ENCODE measurements at places on chromosomes 2 and 18. TPM values are rescaled to one million over a fixed set of nuclear protein-coding genes. Genes with fewer than 3 reads are reported as not detected.

DNA sequence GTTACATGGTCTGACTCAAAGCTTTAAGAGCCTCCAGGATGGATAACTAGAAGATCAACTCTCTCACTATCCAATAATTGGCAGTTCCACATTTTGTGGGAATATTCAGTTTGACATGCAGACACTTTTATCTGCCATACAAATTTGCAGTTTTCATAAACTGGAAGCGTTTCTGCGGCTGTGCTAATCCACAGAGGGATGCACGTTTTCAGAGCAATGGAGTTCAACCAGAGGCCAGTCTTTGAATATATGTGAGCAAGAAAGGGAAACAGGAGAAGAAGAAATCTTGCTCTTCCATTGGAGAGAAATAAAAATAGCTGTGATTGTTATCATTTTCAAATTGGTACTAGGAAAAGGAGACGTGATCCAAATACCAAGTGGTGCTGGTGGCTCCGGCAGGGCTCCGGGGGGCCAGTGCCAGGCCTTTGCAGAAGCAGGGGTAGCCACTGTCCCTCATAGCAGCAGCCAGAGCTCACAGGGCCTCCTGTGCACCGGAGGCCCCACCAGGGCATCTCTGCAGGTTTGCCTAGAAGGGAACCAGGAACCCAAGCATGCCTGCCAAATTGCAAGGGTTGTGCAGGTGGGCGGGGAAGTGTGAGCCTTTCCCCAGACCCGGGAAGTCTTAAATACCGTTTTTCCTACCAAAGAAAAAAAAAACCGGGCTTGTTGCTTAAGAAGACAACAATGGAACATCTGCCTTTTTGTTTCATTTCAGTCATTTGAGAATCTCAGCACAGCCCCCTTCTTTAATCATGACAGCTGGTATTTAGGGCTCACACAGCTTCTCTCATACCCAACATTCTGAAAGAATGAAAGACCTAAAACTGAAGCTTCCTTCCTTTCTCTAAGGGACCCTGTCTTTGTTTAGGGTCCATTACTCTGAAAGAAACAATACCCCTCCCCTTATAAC lies 791.1 kb upstream of the SOX11 start:
- H3K27me3 ChIP-seq = no peaks in the 10 kb centered on the region
- H3K4me1 ChIP-seq = no peaks in the 10 kb centered on the region
- no peaks in the 10 kb centered on the region for H3K36me3 ChIP-seq
- no peak for DNase-seq

- H3K36me3 ChIP-seq = no peaks in the 10 kb centered on the region
- no peaks in the 10 kb centered on the region for H3K4me1 ChIP-seq
- no peak for DNase-seq
- no peaks in the 10 kb centered on the region for H3K27me3 ChIP-seq
- no peak overlapping the region for H3K4me3 ChIP-seq
Observed at GRCh38 chr2:238739668-238740067, 108.2 kb upstream of the TWIST2 start.

GRCh38 chr18:58661423-58661822 lies 9.8 kb upstream of the MALT1 start:
- H3K27ac ChIP-seq = no peak overlapping the region
- no peak for DNase-seq
- no peaks in the 10 kb centered on the region for H3K36me3 ChIP-seq

GRCh38 chr2:163592954-163593622 lies 142.7 kb downstream of the FIGN start:
- no peak overlapping the region for H3K27ac ChIP-seq
- no peak overlapping the region for H3K4me3 ChIP-seq
- H3K36me3 ChIP-seq = no peaks in the 10 kb centered on the region
- DNase-seq = no peak

- no peak overlapping the region for H3K4me3 ChIP-seq
- H3K27ac ChIP-seq = no peak overlapping the region
- DNase-seq = no peak
- no peaks in the 10 kb centered on the region for H3K27me3 ChIP-seq
Observed at GRCh38 chr18:46678785-46679399, 21.9 kb upstream of the LOXHD1 start.

- H3K4me3 ChIP-seq = no peak overlapping the region
- no peak for DNase-seq
- no peaks in the 10 kb centered on the region for H3K4me1 ChIP-seq
- no peak overlapping the region for H3K27ac ChIP-seq
Observed at GRCh38 chr2:240635998-240636547, 10.8 kb downstream of the GPR35 start.

- no peak overlapping the region for H3K27ac ChIP-seq
- H3K4me3 ChIP-seq = no peak overlapping the region
- no peak for DNase-seq
- H3K36me3 ChIP-seq = no peaks in the 10 kb centered on the region
- H3K4me1 ChIP-seq = no peaks in the 10 kb centered on the region
- no peaks in the 10 kb centered on the region for H3K27me3 ChIP-seq
Observed at GRCh38 chr2:217261452-217261851, 401.6 kb upstream of the TNP1 start.

DNA sequence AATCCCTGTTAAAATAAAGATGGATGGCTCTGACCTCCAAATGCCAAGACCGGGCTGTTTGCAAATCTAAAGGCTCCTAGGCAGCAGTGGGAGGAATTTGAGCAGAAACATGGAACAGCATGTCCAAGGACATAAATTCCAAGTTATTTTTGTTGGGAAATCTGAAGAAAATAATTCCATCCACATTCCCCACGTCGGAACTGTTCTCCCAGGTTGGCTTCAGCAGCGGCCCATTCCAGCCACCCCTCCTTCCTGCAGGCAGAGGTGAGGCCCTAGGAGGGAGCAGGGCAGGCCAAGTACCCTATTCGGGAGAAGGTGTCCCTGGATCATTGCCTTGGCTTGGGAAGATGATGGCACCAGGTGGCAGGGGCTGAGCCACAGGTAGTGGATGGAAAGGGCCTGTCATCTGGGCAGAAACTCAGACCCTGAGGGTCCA lies 117.1 kb downstream of the CAPN13 start:
- no peak overlapping the region for H3K4me3 ChIP-seq

- H3K36me3 ChIP-seq = no peaks in the 10 kb centered on the region
- H3K4me1 ChIP-seq = no peaks in the 10 kb centered on the region
- H3K27me3 ChIP-seq = no peaks in the 10 kb centered on the region
- H3K27ac ChIP-seq = no peak overlapping the region
Observed at GRCh38 chr2:16022548-16023240, 82.3 kb downstream of the MYCN start.

DNA sequence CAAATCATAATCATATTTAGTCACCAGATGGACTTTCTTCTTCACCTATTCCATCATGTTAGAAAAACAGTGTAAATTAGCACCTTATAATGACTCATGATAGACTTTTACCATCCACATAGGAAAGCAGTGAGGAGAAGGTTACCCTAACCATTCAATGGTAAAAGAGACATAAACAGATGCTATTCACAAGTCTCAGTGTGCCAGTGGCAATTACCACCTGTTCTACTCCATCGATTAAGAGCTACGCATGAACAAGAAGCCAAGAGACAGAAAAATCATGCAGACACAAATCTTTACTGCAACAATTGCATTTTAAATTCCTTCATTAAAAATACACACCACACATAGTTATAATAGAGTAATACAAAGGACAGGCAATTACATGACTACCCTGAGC lies 106.7 kb upstream of the CHAC2 start:
- no peak overlapping the region for H3K4me3 ChIP-seq
- no peak overlapping the region for H3K27ac ChIP-seq
- no peaks in the 10 kb centered on the region for H3K36me3 ChIP-seq
- no peaks in the 10 kb centered on the region for H3K4me1 ChIP-seq
- H3K27me3 ChIP-seq = no peaks in the 10 kb centered on the region

DNA sequence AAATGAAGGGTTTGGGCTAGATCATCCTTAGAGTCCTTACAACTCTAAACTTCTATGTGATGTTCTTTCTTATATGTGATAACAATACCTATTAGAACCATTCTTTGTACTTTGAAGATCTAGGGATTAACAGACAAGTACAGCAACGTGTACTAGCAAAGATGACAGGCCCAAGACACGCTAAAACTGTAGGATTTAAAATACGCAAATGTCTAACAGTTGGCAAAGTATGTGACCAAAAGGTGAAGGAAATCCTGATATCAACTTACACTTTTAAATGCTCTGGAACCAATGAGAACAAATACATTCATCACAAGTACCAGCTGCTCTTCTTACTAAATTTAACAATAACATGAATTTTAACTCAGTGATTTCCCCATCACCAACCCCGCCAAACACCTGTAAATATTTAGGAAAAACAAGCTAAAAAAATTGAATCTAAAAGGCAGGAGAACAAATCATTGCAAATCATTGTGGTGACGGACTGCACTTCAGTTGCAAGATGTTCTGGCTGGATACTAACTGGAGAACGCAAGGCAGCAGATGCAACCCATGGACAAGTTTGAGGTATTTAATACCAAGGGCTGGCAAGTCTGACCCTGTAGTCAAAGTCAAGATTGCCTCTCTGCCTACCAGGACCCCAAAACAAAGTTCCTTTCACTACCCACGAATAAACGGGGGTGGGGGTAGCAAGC lies 1.4 kb downstream of the ANKRD44 start:
- peak overlapping the region; percentile 91 for H3K4me3 ChIP-seq
- DNase-seq = no peak
- peak overlapping the region; percentile 97 for H3K27ac ChIP-seq
- H3K4me1 ChIP-seq = peaks cover 45% of the 10 kb centered on the region
- no peaks in the 10 kb centered on the region for H3K27me3 ChIP-seq
- no peaks in the 10 kb centered on the region for H3K36me3 ChIP-seq

DNA sequence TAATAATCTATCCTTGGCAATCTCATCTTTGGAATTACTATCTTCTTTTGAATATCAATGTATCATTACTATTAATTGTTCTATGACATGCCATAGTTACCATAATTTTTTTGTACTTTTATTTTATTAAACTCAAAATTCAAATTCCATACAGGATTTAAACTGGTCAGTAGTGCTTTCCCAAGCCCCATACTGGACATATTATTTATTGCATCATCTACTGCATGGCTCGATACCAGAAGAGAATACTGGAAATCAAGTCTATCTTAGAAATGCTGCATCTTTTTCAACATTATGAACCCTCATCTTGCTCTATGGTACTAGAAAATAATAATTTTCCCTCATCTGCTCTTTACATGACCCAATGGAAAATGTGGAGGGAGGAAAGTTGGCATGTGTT lies 9.4 kb upstream of the PDE1A start:
- H3K4me3 ChIP-seq = no peak overlapping the region
- DNase-seq = no peak

GRCh38 chr2:68709421-68709911 lies 25.1 kb upstream of the ARHGAP25 start:
- no peaks in the 10 kb centered on the region for H3K36me3 ChIP-seq
- no peak for DNase-seq
- no peak overlapping the region for H3K27ac ChIP-seq
- H3K4me1 ChIP-seq = peaks cover 5% of the 10 kb centered on the region

DNA sequence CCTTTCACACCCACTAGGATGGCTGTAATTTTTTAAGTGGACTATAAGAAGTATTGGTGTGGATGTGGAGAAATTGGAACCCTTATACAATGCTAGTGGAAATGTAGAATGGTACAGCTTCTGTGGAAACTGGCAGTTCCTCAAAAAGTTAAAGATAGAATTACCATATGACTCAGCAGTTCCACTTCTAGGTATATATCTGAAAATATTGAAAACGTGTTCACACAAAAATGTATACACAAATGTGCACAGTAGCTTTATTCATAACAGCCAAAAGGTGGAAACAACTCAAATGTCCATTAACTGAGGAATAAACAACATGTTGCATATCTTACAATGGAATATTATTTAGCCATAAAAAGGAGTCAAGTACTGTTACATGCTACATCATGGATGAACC lies 17.7 kb downstream of the TANK start:
- no peak for DNase-seq
- no peaks in the 10 kb centered on the region for H3K27me3 ChIP-seq
- H3K4me3 ChIP-seq = no peak overlapping the region
- H3K36me3 ChIP-seq = peaks cover 18% of the 10 kb centered on the region
- H3K4me1 ChIP-seq = no peaks in the 10 kb centered on the region
- no peak overlapping the region for H3K27ac ChIP-seq

DNA sequence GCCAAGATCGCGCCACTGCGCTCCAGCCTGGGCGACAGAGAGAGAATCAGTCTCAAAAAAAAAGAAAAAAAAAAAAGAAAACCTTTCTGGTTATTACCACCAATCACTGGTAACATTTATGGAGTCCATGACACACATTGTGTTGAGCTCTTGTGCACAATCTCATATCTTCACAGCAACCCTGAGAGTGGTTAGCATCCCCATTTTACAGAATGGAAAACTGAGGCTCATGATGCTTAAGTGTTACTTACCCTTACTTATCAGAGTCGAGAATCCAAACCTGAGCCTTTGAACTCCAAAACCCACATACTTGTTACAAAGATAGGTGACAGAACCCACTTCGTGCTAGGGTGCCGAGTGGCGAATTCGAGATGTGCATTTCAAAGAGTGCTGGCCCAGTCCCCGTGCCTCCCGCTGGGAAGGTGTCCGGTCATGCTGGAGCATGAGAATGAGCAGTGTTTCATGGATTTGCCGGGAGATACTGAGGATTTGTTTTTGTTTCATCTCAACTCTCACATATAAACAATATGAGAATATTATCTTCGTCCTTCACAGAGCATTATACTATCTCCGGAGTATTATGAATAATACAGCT lies 50.9 kb downstream of the CYP27C1 start:
- H3K36me3 ChIP-seq = no peaks in the 10 kb centered on the region
- H3K4me1 ChIP-seq = peaks cover 15% of the 10 kb centered on the region
- no peak for DNase-seq
- no peaks in the 10 kb centered on the region for H3K27me3 ChIP-seq
- no peak overlapping the region for H3K4me3 ChIP-seq

DNA sequence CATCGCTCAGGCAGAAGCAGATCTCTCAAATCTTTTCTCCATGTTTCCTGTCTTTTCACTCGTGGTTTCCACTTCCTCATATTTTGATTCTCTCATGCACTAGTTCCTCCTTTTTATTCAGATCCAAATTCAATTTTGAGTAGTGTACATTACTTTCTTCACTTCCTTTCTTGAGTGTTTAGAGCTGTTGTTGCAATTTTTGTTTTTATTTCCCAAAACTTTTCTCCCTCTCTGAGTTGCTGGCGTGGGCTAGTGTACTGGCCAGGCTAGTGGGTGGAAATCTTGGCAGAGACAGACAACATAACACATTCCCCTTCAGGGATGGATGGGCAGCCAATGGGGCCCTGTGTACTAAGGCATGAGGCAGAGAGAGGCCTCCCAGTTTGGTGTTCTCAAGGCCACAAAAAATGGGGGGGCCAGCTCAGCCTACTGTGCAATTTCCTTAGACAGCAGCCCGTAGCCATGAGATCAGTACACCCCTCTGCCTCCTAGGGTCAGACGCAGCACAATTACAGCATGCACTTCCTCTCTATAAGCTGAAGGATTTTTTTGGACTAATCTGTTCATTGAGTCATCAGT lies 145.1 kb upstream of the PID1 start:
- no peak overlapping the region for H3K27ac ChIP-seq
- no peak overlapping the region for H3K4me3 ChIP-seq
- DNase-seq = no peak
- H3K4me1 ChIP-seq = no peaks in the 10 kb centered on the region
- H3K27me3 ChIP-seq = no peaks in the 10 kb centered on the region

- peaks cover 14% of the 10 kb centered on the region for H3K4me1 ChIP-seq
- DNase-seq = peak; percentile 90
- peak within 1 kb of the TSS; percentile 96 for H3K27ac ChIP-seq
- no peaks in the 10 kb centered on the region for H3K27me3 ChIP-seq
Observed at GRCh38 chr2:201451292-201452057, at the start of the genes STRADB and TRAK2. Gene STRADB (plus strand): TSS chr2:201451740. CDS start chr2:201454841, 3,101 bp downstream. Gene TRAK2 (minus strand): TSS chr2:201451458. CDS start chr2:201420507, 30,951 bp downstream.

The IL1F10 gene
- polyA plus RNA-seq = 1.1 TPM

The PECR gene
- polyA plus RNA-seq = 5.7 TPM

The CSRNP3 gene
- polyA plus RNA-seq = 0.68 TPM

The ESPNL gene
- polyA plus RNA-seq = 1.5 TPM

The TTR gene
- polyA plus RNA-seq = 8.8 TPM

The SUMO1 gene
- polyA plus RNA-seq = 177 TPM

The KIF5C gene
- polyA plus RNA-seq = 1.4 TPM

The SERPINB11 gene
- 0.23 TPM for polyA plus RNA-seq

The WDR33 gene
- 26.4 TPM for polyA plus RNA-seq

The PTPRN gene
- 0.41 TPM for polyA plus RNA-seq

The KCNK3 gene
- 0.71 TPM for polyA plus RNA-seq

Data from thymus (tissue), 14 donors.